GM19239 (cell line): ENCODE measurements at places on chromosomes 7 and 10.
A peak's percentile ranks its signal among the peaks of the same experiment; 100 is the strongest.

DNA sequence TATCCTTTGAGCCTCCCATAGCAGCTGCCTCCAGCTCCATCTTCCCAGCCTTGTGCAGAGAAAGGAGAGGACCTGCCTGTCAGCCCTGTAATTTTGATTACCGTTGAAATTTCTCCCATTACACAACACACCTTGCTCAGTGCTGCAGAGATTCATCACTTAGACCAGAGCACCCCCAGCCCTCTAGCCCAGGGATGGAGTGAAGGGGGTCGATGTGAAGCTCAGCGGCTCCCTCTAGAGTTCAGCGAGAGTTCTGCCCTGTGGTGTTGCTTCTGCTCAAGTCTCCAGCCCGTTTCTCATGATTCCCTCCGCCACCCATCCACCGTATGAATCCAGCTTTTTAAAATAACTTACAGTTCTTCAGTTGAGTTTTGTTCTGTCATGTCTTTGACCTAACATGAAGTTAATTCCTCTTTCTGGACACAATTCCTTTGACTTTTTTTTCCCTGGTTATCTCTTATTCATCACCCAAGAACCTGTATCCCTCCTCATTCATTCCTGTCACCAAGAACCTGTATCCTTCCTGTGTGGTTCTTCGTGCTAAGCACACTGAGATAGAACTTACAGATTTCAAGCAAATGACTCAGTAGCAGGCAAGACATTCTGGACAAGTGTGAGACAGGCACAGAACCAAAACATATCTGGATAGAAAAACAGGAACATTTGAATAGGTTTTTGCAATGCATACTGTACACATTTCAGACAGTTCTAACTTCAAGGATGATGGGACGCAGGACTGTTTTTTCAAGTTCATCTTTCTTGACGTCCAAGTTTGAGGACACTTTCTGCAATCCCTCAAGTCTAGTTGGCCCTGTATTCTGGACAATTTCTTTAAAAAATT, 35.0 kb upstream of the ZNF32 start:
- DNase-seq: no peak

DNA sequence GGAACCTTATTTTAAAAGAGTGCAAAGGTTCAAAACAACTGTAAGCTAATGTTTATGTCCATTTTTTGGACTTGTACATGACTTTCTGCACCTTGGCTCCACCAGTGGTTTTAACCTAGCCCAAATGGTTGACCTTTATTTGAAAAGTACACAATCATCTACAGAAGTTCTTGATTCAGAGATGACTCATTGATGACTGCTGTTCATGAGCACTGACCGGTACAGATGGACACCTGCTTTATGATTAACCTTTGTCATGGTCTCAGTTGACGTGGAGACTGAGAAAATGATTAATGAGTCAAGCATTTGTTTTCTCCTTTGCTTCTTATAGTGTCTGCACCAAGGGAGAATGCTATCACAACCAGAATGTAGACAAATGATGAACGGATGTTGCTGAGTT, 55.7 kb upstream of the PTER start:
- peak; percentile 27 for DNase-seq

DNA sequence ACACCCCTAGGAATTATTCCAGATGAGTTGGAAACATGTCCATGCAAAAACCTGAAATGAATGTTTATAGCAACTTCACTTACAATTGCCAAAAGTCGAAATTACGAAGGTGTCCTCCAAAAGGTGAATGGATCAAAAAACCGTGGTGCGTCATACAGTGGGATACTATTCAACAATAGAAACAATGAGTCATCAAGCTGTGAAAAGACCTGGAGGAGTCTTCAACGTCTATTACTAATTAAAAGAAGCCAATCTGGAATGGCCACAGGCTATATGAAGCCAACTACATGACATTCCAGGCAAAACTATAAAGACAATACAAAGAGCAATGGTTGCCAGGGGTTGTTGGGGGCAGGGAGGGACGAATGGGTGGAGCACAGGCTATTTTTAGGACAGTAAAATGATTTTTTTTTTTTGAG, 12.6 kb upstream of the PPP2R2D start:
- DNase-seq: no peak

- DNase-seq: no peak
These were observed 78.3 kb upstream of the CTBP2 start for GRCh38 chr10:125238682-125239081.

DNA sequence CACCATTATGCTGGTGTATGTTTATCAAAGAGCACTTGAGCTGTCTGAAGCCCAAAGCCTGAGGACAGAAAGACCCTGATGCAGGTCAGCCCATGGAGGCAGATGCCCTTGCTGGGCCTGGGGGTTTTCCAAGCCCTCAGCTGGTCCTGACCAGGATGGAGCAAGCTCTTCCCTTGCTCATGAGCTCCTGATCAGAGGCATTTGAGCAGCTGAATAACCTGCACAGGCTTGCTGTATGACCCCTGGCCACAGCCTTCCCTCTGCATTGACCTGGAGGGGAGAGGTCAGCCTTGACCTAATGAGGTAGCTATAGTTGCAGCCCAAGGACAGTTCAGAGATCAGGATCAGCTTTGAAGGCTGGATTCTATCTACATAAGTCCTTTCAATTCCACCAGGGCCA, 13.0 kb downstream of the AQP1 start:
- no peak for DNase-seq

DNA sequence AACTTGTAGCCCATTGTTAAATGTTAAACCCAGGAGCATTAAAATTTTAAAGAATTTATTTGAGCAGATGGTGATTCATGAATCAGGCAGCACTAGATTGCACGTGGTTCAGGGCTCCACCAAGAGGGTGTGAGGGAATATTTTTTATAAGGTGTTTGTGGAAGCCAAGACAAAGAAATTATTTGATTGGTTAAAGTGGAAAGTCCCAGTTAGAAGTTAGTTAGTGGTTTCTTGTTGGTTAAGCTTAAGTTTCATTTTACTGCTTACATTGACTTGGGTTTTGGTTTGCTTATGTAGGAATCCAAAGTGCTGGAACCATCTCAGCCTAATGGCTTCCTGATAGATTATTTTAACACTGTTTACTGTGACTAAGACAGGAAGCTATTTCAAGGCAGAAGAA, 906.2 kb downstream of the LRMDA start:
- no peak for DNase-seq

DNA sequence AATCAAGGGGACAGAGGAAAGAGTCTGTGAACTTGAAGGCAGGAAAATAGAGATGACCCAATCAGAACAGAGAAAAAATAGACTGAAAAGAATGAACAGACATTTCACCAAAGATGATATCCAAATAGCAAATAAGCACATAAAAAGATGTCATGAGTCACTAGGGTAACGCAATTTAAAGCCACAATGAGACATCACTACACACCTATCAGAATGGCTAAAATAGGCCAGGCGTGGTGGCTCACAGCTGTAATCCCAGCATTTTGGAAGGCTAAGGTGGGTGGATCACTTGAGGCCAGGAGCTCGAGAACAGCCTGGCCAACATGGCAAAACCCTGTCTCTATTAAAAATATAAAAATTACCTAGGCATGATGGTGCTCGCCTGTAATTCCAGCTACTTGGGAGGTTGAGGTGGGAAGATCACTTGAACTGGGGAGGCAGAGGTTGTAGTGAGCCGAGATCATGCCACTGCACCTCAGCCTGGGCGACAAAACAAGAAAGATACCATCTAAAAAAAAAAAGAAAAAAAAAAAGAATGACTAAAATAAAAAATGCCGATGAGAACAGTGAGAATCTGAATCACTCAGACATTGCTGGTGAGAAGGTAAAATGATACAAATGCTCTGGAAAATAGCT, 100.9 kb downstream of the LHPP start:
- no peak for DNase-seq

DNA sequence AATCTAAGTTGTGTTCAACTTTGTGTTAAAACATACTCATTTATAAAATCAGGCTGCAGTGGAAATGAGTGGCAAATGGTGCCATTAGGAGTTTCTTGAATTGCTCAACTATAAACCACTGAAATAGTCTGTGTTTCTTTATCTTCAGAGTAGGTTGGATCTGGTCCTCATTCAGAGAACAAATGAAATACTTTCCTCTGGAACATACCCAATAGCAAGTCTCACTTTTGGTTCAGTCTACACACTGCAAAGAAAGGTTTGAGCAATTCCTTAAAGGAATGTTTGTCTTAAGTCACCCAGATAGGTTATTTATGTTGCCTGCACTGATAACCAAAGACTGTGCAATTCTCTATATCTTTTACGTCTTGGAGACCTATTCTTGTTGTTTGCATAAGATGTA, 62.5 kb downstream of the ABCB4 start:
- DNase-seq: no peak

- DNase-seq: no peak
These were observed 25.5 kb downstream of the CCDC71L start for GRCh38 chr7:106635411-106635810.

GRCh38 chr10:88952647-88953111, at the start of gene ACTA2:
Gene ACTA2, minus strand, starts transcription at chr10:88952773. Its CDS starts 3,843 bp downstream, at chr10:88948930.
- DNase-seq: no peak

DNA sequence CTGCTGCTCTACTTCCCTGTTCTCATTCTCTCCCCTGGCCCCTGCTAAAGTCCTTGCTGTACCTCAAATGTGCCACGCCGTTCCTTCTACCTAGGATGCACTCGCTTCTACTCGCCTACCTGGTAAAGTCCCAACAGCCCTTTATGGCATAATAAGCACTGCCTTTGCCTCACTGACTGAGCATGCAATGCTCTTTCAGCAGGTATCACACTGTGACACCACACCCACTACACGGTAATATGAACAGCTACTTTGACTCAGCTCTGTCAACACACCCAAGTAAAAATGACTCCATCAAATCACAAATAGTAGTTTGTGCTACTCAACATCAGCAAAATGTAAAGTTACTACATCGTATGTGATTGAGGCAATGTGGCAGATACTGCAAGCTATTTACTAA, 37.6 kb downstream of the FAM204A start:
- no peak for DNase-seq

DNA sequence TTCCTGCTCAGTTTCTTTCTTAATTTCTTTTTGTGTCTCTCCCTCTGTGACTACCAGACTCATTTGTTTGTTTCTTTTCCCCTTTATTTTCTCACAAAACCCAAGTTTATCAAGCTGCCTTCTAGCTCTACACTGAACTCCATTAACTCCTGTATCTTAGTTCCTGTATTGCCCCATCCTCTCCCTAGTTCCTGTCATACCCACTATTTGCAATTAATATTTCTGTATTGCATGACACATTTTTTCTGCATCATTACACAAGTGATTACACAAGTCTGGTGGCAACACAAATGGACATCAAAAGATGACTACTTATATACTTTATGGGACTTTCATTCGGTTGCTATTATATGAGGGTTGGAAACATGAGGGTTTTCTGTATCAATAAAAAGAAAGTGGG, 26.9 kb upstream of the OR9A4 start:
- no peak for DNase-seq

- DNase-seq: no peak
These were observed 318.2 kb upstream of the MEOX2 start for GRCh38 chr7:16004702-16005101.

DNA sequence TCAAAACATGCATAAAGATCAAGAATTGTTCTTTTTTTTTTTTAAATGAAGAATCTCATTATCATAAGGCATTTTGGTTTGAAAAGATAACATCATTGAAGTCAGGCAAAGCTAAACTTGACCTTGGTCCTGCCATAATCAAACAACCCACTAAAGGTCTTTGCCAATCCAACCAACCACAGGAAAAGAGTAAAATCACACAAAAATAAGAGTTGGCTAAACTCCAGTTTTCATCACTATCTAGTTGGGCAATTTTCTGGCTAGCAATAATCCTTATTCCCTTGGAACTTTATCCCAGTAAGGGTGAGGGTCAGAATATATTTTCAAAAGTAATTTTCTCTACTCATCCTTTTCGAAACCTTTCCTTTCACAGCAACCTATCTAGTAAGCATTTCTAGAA, 62.4 kb downstream of the HIBADH start:
- no peak for DNase-seq

GRCh38 chr10:47458466-47459154, 25.3 kb downstream of the ANXA8 start:
- no peak for DNase-seq

- DNase-seq: no peak
These were observed 106.6 kb upstream of the CHST15 start for GRCh38 chr10:124200011-124200410.

GRCh38 chr10:75247797-75248196, 12.0 kb upstream of the COMTD1 start:
- no peak for DNase-seq

- no peak for DNase-seq
These were observed 320.7 kb downstream of the CDC14C start for GRCh38 chr7:49245062-49245461.

DNA sequence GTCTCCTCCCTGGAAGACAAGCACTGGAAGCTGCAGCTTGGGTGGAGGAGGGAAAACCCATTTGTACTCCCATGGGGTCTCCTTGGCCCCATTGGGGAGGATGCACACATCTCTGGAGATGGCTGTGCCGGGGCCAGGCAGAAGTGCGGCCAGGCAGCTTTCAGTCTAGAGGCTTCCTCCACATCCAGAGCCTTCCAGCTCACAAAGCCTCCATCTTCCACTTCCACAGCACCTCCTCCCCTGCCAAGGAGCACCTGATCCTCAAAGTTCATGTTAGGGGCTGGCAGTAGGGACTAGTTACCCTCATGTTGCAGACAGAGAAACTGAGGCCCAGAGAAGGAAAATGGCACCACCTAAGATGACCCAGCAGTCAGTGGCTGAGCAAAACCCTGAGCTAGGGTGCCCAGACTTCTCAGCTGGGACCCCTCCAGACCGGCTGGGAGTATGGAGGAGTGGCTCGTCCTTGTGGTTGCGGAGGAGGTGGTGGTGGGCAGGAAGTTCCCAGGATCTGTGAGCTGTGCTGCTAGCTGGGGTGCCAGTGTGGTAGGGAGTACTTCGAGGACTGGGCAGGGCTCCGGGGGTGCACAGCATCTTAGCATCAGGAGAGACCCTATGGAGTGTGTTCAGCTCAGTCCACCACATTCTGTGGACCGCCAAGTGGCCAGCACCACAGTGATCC, 44.2 kb downstream of the ADCYAP1R1 start:
- no peak for DNase-seq

DNA sequence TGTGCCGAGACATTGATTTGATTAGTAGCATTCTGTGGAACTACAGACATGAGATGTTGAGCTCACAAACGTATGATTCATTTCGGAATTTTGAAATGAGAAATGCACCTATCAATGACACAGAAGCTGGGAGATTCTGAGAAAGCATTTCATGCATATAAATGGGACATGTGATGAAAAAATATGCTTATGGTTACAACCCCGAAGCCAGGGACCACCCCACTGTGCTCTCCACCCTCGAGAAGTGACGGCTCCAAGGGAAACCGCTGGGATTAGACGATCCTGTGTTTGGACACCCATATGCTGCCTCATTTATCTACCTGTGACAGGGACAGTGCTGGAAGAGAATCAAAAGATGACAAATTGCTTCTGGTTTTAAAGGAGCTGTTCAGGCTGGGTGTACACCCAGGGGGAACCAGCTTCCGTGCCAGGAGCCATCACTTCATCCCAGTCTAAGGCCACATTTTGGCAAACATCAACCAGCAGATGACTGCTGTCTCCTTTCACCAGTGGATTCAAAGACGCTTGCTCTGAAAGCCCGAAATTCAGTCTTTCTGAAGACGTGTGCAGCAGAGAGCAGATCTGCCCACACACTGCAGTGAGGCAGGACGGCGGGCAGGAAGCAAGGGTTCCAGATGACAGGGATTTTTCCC, 109.9 kb downstream of the ATXN7L1 start:
- no peak for DNase-seq

- DNase-seq: no peak
These were observed 306.6 kb upstream of the PFKP start for GRCh38 chr10:2760736-2761135.
